ENCODE measurements at places on chromosomes 5 and 9. TPM values are rescaled to one million over a fixed set of nuclear protein-coding genes. Genes with fewer than 3 reads are reported as not detected.

Gene CDK5RAP2
- 45.2 TPM for total RNA-seq

DNA sequence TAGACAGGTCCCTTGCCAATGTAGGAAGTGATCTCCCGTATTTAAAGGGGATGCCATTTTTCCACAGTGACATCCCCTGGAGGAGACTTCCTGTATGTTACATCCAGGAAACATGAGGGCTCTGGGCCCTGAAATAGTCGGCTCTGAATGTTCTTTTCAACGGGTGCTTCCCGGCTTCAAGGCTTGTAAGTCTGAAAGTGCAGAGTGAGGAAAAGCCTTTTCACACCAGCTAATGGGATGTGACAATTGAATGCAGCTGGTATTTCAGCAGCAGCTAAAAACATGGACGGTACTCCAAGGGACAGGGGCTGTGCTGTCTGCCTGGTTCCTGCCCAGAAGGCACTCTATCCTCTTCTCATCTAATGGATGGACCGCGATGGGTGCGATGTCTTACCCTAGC, 1.4 kb downstream of the IL9 start:
- no peak for DNase-seq

- DNase-seq, result no peak
These were observed 35.3 kb upstream of the FYB1 start for GRCh38 chr5:39254671-39255070.

DNA sequence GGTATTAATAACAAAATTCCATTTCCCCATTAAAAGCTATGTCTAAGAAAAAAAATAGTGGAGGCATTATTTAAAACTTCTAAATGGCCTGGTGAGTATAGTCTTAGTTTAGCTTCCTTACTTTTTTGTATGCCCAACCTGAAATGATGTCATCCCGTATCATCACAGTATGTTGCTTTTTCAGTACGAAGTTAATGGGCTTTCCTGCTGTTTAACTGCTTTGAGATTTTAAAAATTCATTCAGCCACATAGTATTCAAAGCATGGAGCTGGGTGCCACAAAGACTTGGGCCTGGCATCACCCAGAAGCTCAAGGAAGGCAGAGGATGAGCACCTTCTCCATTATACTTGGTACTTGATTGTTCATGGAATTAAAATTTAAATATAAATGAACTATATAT, 7.4 kb downstream of the F2RL2 start:
- DNase-seq, result no peak

Gene CENPK
- total RNA-seq, result 1.1 TPM

DNA sequence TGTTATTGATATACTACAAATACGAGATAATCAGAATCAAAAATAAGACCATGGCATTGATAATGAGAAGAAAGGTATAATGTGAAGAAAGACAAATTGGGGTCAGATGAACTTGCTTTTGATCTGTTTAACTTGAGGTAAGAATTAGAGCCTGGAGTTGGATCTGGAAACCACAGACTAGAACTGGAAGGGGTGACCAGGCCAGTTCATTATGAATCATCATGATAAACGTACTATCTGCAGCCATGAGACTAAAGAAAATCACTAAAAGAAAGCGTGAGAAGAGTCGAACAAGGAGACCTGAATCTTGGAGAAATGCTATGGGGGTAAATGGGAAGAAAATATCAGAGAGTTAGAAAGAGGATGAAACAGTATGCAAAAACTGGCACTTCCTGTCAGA, 967.5 kb downstream of the NR2F1-AS1 start:
- DNase-seq, result no peak
